ENCODE measurements at places on chromosomes 12 and 14.

- DNase-seq = no peak
These were observed 90.2 kb upstream of the TBX3 start for GRCh38 chr12:114774197-114774596.

DNA sequence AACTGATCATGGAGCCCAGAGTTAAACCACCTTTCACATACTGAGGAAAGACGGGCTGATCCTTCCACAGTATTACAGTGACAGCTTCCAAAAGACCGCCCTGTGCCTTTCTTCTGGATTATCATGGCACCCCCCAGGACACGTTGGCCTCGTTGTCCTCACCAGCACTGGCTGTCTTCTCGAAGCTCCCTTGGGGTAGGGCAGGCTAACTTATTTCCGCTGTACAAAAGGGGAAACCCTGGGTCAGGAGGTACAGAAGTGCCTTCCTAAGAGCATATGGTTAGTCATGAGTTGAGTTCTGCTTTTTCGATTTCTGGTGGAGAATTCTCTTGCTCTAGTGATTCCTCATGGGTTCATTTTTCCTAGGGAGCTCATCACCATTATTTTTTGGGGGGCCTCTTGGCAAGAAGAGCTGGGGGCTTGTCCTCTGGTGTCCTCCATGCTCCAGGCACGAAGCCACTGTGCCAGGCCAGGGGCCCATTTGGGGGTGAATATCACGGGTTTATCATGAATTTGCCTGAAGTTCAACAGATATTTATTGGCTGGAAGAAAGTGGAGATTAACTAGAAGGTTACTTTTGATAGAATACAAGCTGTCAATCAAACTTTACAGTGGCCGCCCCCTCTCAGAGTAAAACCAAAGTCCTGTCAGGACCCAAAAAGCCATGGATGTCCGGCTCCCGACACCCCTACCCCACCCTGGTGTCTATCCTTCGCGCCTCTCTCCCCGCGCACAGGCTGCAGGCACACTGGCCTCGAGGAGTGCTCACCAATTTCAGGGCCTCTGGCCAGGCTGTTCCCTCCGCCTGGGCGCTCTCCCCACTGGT lies 8.8 kb upstream of the TRAF3 start:
- DNase-seq = no peak

DNA sequence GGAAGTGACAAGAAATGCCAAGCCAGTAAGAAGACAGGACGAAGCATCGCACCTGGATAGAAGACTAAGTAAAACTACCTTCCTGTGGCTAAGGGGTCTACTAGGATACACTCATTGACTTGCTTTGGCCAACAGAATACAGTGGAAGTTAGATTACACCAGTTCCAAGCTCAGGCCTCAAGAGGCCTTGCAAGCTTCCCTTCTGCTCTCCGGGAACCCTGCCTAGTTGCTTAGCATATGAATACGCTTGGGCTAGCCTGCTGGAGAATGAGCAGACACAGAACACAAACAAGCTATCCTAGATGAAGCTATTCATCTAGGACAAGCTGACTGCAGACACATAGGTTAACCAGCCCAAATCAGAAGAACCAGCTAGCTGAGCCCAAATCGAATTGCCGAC lies 97.0 kb downstream of the DPF3 start:
- DNase-seq = no peak

- DNase-seq = peak; percentile 88
These were observed 6.0 kb downstream of the ZNF219 start for GRCh38 chr14:21092273-21093011.

DNA sequence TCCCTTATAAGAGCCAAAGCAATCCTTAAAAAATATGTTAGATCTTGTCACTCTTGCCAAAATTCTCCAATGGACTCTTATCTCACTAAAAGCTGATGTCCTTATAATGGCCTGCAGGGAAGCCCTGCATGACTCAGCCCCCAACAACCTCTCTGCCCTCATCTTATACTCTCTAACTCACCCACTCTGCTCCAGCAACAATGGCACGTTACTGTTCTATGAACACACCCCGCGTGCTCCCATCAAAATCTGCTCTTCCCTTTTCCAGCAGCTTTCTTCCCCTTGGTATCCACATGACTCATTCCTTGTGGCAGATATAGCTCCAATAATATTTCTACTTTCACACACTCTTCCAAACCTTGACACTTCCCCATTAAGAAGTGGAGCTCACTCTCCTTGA lies 108.1 kb downstream of the DENND5B start:
- no peak for DNase-seq

DNA sequence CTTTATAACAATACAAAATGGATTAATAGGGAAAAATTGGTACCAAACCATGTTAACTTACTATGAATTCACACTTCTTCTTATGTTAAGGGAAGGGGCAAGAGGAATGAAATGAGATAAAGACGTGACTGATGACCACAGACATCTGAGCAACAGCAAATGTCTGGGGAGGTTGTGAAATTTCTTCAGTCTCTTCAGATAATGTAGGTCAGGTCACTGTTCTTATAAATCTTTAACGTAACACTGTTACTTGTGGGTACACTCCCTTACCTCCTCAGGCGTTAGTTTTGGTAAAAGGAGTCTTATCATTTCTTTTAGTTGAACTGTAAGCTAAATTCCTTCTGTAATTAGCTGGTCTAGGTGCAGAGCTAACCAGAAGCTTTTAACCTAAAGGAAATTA lies 405.0 kb upstream of the LRFN5 start:
- DNase-seq = no peak

GRCh38 chr14:29264865-29265264 lies 498.3 kb downstream of the FOXG1 start:
- no peak for DNase-seq

GRCh38 chr12:122322501-122322900 lies 56.2 kb upstream of the VPS33A start:
- no peak for DNase-seq

GRCh38 chr14:95474486-95474885 lies 42.0 kb downstream of the SYNE3 start:
- DNase-seq = no peak

DNA sequence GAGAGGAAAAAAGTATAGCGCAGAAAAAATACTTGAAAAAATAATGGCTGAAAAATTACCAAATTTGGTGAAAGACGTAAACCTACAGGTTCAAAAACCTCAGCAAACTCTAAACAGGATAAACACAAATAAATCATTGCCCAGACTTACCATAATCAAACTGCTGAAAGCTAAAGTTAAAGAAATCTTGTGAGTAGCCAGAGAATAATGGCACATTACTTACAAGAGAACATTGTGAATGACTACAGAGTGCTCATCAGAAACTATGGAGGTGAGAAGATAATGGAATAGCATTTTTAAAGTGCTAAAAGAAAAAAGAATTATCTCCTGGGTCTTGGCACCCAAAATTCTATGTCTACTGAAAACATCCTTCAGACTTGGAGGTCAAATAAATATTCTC lies 36.0 kb downstream of the ATF1 start:
- DNase-seq = no peak

DNA sequence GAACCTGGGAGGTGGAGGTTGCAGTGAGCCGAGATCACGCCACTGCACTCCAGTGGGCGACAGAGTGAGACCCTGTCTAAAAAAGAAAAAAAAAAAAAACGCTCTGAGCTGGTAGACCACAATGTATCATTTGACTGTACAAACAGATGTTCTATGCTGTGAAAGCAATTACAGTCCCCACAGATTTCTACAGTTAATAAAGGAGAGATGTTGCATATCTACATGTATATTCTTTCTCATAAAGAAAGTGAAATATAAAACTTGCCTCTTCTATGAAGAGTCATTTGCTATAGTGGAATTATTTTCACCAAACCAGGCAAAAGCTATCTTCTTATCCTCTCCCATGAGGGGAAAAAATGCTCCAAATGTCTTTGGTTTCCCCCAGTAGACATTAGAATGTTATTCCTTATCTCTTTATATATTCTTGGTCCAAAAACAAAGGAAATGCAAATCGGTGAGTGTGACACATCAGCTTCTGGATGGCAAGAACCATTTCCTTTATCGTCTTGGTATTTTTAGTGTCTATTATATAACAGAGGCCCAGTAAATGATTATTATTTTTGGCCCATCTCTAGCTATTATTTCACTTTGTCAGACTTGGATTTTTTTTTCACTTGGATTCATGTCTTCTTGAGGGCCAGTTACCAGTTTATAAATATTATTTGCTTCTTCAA lies 230.4 kb downstream of the SSPN start:
- DNase-seq = no peak

GRCh38 chr14:74134484-74134883 lies 49.7 kb downstream of the LIN52 start:
- DNase-seq = no peak

DNA sequence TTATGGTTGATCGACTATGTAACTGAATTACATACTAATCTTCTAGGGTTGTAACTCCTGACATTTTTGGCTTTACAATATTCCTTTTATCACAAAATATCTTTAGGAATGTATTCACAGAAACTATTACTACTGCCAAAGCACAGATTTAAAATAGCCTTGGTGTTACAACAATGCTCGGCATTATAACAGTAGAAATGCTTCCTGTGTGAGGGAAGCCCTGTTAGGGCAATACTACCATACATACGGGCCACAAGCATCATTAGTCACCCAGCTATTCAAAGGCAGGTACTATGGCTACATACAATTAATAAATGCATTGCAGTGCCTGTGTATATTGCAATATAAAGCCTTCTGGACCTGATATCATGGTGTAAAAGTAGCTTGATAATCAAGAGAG lies 517.8 kb downstream of the C12orf50 start:
- DNase-seq = no peak

DNA sequence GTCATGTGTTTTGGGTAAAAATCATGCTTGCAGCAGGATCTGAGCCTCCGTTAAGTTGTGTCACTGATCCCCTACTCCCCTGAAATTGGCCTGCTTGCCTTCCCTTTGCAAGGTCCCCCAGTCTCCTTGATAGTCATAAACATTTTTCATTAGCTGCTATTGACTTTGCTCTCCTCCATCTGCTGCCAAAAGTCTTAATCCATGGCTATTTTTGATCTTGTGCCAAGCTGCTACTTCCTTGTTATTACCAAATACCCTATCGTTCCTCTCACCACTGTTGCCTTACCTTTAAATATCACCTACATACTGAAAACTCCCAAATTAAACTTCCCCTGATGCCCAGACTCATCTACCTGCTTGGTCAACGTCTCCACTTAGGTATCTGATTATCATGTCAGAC lies 148.3 kb downstream of the PHLDA1 start:
- DNase-seq = no peak

GRCh38 chr12:59240048-59240447 lies 319.7 kb upstream of the LRIG3 start:
- DNase-seq = no peak

DNA sequence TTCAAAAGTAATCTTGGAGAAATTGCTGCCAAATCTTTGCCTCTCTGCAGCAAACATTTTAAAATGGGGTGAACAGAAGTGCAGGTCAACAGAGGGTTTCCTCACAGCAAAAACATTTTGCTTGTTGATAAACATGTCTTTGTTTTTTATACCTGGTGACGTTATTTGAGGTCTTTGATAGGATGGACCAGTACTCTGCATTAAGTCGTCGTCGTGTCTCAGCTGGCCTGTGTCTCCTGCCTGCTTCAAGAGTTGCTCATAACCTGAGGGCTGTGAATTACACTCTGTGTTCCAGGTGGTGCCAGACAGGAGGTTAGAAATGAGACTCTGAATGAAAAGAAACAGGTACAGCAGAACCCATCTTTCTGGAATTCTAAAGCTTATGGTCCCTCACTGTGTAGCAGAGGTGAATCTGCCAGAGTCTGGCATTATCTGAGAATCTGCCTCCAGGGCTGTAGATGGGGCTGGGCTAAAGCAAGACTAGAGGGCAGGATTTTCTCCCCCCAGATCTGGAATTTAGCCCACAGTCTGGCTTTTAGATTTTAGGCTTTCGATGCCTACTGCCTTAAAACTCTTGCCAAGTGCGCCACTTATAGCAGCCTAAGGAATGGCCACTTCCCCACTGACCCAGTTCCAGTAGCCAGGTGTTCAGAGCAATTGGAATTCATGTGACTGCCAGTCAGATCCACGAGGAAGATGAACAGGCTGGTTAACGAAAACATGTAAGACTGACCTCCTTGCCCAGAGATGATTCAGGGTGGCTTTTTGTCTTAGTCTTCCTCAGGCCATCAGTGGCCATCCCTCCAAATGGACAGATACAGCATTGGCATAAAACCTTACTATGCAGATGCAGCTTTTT lies 161.2 kb downstream of the PRKCH start:
- no peak for DNase-seq

GRCh38 chr12:49873361-49873934 lies 30.3 kb downstream of the FAIM2 start:
- no peak for DNase-seq

- DNase-seq = no peak
These were observed 80.6 kb upstream of the STRN3 start for GRCh38 chr14:31106768-31107167.

- DNase-seq = no peak
These were observed 1.8 kb downstream of the AKAP5 start for GRCh38 chr14:64467101-64467500.

DNA sequence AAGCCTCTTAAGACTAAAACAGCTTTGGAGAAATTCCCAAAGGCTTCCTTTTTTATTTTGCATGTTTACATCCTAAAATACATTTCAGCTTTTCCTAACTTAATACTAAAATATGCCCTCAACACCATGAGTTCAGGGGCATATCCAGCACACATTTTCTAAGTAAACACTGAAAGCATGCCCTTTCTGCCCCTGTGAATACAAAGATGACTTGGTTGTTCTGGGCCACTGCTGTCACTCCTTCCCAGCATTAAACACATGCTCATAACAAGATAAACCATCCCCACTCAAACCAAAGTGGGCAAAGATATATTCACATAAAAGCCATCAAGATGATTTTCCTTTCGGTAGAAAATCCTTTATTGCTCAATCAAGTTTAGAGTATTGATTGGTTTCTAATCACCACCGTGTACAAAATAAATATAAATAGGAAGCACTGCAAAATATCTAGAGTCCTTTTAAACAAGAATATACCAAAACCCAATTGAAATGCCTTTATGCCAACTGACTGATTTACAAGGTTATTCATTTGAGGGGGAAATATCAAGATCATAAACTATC lies 1.9 kb downstream of the CCNB1IP1 start:
- no peak for DNase-seq

GRCh38 chr14:93042968-93043940 lies 72.5 kb downstream of the ITPK1 start:
- DNase-seq = peak; percentile 92

- DNase-seq = no peak
These were observed 34.1 kb downstream of the ANO2 start for GRCh38 chr12:5910790-5911548.

GRCh38 chr12:53004582-53004981 lies 1.7 kb upstream of the EIF4B start:
- DNase-seq = no peak

DNA sequence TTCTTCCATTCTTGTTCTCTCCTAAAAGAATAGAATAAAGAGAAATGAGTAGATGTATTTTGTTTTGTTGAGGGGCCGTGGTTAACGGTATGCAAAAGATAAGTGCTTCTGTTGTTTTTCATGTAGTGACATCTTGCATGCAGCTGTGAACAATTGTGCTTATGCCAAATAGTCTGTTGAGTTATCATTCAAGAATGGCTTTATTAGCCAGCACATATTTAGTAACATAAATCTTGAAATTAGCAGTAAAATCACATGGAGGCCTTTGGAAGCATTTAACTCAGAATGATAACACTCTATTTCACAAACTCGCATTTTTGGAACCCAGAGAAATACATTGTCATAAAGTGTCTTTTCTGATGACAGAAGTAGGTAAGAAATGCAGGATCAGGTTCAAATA lies 1772.0 kb upstream of the FLRT2 start:
- DNase-seq = no peak
